M059J (cell line): ENCODE measurements at places on chromosomes 12 and 14.

DNA sequence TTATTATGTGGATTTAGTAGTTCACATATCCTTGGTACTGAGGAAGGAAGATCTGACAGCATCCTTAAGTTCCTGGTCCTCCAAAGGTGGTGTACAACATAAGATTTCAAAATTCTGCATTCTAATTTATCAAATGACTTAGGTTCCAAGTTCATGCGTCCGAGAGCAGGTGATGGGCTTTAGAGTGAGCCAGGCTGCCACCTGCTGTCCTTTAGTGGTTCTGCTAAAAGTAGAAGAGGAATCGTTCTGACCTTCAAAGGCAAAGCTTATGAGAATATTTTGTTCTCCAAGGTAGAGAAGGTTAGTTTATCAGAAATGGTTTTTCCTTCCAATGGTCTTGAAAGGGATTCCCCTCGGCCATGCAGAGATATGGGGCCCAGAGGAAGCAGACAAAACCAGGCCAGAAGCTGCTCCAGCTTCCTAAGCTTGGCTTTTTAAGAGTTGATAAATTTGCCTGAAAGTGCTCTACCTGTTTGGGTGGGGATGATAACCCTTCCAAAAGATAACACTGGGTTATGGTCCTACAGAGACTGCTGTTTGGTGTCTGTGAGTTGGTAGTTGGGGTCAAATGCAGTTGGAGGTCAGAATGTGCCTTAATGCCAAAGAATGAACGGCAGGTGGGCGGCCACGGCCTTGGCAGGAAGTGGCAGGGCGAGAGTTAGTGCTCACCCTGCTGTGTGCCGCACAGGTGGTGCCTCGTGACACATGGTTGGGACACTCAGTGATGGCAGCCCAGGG lies 29.1 kb upstream of the LRTM2 start:
- peak; percentile 67 for DNase-seq

DNA sequence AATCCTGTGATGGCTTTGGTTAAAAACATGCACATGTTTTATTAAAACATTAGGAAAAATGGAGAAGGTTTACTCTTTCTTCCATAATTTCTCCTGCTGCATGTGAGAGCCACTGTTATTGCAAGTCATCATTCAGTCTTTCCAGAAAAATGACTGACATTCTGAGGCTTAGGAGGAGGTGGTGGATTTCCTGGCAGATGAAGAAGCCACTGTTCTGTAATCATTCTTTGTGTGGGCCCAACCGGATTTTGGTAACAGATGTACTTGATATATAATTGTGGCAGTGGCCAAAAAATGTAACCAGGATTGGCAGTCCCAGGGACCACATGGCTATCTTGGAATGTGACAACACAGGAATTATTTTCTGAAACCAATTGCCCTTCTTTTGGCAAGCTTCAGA lies 120.2 kb downstream of the DAAM1 start:
- DNase-seq: no peak

DNA sequence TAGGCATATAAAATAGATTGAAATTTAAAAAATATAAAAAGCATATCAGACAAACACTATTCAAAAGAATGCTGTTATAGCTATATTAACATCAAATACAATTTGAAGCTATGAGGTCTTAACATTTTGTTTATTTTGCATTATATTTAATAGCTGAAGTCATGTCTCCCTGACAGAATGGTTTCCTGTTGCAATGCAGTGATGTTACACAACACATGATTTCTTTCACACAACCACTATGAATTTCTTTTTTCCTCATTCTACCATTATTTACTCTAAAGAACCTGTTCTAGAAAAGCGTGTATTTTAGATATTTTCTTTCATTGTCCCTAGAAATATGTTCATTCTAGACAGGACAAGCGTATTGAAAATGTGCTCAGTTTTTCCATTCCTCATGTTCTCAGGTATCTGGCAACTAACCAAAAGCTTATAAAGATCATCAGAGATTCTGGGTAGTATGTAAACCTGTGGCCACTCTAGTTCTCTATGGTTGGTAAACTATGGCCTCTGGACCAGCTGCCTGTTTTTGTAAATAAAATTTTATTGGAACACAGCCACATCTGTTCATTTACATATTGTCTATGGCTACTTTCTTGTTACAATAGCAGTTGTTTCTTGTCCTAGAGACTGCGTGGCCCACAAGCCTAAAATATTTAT lies 183.8 kb downstream of the FOXA1 start:
- DNase-seq: no peak

DNA sequence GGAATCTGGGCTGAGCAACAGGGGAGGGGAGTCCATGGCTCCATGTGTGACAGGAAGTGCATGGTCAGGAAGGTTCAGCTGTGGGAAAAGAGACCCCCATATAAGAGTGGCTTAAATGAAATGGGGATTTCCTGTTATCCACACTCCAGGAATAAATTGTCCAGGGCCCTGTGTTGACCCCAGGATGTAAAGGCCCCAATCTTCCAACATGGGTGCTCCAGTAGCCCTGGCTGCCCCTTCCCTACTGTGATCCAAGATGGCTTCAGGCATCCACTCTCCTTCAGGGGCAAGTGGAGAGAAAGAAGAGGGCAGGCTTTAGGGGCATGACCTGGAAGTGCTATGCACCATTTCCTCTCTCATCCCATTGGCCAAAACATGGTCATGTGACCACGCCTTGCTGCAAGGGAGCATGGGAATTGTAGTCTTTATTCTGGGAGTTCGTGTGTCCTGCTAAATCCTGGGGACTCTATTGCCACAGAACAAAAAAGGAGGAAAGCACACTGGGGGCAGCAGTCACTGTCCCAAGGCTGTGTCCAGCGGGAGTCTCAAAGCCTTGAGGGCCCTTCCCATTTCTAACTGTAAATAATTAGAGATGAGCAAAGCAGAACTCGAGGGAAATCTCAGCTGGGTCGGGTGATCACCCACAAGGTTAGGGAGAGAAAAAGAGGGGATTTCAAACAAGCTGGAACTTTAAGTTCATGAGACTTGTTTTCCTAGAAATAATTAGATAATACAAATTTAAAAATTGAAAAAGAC lies 289.2 kb downstream of the ADGRD1 start:
- no peak for DNase-seq

DNA sequence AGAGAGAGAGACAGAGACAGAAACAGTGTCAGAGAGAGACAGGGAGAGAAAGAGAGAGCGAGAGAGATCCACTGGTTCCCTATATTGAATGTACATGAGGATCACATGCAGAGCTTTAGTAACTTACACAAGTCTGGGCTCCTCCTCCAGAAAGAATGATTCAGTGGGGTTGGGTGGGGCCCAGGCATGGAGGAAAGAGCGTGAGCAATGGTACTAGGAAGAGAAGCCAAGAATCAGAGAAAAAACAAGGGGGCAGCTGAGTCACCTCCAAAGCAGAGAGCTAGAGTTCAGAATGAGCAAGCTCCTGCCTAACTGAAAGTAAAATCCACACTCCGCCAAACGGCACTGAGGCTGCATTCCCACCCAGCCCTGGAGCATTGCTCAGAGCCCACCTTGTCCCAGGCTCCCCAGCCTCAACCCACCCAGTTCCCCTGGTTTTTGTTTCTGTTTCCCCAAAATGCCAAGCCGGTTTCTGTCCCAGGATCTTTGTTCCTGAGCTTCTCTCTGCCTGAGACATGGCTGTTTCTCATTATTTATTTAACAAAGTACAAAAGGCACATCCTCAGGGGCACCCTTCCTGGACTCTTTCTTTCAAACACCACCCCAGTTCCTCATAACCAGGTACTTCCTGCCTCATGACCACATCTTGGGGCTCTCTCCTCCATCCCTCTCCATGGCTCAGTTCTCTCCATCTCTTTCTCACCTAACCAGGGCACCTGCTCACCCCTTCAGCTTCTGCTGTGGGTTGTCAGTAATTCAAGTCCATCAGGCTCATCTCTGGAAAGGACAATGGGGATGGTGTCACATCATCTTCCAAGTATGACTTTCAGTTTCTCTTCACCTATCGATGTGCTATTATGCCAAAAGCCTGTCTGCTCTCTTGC lies 670.3 kb upstream of the TBX3 start:
- DNase-seq: peak; percentile 96
